ENCODE measurements at places on chromosomes 3 and 15.

DNA sequence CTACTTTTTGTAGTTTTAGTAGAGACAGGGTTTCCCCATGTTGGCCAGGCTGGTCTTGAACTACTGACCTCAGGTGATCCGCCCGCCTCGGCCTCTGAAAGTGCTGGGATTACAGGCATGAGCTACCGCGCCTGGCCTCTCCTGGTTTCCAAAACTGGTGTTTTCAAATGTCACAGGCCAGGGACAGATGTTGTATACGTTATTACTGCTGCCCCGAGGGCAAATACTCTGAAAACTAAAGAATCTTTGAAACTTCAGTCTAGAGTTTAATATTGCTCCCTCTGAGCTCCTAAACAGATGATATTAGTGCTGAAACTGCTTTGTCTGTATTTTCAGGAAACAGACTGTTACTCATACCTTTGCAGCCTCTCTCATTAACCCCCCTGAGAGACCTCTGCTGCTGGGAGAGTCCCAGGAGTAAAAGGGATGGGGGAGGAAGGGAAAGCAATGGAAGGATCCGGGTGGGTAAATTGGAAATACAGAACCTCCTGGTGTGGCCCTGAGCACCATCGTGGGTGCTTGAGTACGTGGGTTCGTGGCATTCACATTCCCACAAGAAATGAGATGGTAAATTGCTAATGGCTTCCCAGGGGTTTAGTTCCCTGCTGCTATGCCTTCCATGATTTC lies 96.3 kb upstream of the IGF1R start:
- DNase-seq, result no peak

GRCh38 chr3:130894986-130895280 lies 1.0 kb downstream of the ATP2C1 start:
- no peak for DNase-seq

DNA sequence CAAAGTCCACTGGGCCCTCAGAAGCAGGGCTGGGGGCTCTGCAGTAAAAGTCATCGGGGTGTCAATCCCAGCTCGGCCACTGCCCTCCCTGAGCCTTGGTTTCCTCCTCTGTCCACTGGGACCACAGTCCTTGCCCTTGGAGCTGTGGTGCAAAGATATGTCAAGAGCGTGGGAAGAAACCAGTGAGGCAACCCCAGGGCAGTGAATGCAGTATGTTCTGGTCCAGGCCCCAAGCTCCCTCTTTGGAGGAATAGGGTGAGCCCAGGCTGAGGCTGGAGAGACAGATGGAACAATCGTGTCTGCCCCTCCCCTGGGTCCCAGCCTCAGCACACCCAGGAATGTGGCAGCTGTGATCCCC lies 779 bp downstream of the GRIP2 start:
- DNase-seq, result no peak

DNA sequence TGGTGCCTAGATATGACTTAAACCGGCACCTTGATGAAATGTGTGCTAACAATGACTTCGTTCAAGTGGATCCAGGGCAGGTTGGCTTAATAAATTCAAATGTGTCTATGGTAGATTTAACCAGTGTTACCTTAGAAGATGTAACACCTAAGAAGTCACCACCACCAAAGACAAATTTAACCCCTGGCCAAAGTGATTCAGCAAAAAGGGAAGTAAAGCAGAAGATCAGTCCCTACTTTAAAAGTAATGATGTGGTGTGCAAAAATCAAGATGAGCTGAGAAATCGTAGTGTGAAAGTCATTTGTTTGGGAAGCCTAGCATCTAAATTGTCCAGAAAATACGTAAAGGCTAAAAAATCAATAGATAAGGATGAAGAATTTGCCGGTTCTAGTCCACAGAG lies 1.1 kb downstream of the FAN1 start:
- DNase-seq, result no peak

DNA sequence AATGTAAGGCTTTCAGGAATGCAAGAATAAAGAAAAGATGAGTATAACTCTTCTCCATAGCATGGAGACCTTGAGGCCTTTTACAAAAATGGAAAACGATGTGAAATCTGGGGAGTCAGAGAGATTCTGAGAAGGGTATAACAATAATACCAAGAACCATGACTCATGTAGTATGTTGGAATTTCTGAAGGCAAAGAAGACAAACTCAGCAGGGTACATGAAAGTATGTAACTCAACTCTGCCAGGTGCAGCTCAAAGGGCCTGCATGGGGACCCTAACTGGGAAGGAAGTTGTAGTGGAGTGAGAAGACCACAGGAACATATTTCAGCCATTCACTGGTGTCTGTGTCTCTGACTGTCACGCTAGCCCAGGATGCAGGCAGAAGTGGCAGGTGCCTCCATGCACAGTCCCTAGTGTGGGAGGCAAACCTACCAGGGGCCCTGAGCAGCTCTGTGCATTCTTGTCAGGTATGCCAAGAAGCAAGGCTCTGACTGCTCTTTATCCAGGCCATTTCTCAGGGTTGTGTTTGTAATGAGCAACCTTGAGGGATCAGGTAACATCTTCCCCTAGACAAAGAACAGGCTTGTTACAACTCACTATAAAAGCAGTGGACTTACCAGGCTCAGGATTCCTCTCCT lies 57.2 kb downstream of the GPR156 start:
- no peak for DNase-seq

GRCh38 chr15:92409006-92409405 lies 15.3 kb downstream of the ST8SIA2 start:
- DNase-seq, result no peak

- no peak for DNase-seq
Observed at GRCh38 chr15:101194546-101195125, 57.2 kb downstream of the CHSY1 start.

DNA sequence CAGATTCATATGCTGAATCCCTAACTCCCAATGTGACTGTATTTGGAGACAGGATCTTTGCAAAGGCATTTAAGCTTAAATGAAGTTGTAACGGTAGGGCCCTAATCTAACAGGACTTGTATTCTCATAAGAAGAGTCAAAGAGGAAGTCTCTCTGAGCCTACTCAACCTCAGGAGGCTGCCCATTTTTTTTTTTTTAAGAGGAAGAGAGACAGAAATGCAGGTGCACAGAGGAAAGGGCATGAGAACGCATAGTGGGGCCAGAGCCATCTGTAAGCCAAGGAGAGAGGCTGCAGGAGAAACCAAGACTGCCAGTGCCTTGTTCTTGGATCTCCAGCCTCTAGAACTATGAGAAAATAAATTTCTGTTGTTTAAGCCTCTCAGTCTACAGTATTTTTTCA lies 28.4 kb downstream of the ZNF860 start:
- no peak for DNase-seq

DNA sequence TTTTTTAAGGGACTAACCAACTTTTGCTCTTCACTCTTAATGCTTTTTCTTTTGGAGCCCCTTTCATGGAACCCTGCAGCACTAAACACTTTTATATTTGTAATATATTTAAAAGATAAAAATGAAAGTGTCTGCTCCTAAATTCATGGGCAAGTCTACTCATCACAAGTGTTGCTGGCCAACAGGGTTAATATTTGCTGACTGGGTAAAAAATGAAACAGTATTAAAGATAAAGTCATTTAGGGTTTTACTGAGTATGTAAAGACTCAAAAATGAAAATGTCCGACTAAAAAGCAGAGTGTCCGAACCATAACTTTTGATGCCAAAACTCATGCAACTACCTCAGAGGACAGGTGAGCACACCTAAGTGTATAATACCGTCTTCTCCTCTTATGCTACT lies 54.0 kb downstream of the MOBP start:
- no peak for DNase-seq

GRCh38 chr15:63255489-63255990 lies 21.9 kb upstream of the APH1B start:
- DNase-seq, result no peak

- no peak for DNase-seq
Observed at GRCh38 chr3:62414786-62415185, 41.4 kb upstream of the FEZF2 start.

- DNase-seq, result no peak
Observed at GRCh38 chr3:67897351-67898336, 243.2 kb upstream of the SUCLG2 start.

DNA sequence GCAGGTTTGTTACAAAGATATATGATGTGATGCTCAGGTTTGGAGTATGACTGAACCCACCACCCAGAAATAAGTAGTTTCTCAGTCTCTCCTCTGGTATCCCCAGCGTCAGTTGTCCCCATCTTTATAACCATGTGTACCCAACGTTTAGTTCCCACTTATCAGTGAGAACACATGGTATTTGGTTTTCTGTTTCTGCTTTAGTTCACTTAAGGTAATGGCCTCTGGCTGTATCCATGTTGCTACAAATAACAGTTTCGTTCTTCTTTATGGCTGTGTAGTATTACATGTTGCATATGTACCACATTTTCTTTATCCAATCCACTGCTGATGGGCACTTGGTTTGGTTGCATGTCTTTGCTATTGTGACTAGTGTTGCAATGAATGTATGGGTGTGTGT lies 132.3 kb downstream of the LMLN start:
- DNase-seq, result no peak

- no peak for DNase-seq
Observed at GRCh38 chr3:78717041-78717440, 1050.8 kb downstream of the ROBO1 start.

DNA sequence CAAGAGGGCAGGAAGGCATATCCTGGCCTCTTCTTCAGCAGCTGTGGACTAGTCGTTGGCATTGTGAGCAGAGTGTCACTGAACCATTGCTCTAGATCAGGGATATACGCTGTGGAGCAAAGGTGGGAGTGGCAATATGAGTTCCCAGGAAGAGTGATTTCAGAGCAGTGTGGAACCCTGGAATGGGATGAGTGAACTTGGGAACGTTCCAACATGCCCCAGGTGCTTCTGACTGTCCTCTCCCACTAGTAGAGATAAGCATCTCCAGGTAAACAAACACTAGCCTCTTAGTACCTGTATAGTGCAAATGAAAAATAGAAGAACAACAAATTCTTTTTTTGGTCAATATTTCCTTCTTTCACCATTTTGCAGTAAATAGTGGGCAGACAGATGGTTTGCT lies 123.6 kb upstream of the VEPH1 start:
- no peak for DNase-seq

DNA sequence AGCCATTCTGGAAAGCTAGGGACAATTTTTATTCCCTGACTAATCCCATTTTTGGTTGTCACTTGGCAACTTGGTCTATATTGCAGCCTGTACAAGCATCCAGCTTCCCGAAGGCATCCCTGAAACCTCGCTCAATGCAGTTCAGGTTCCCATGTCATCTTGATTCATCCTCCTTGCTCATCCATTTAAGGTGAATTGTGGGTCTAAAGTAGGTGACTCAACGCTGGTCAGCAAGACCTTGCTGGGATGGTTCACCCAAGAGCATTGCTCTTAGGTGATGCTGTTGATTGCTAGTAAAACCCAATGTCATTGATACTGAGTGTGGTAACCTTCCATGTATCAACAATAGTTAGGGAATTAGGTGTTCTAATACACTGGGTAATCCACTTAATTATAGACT lies 13.1 kb upstream of the RAB8B start:
- DNase-seq, result no peak

DNA sequence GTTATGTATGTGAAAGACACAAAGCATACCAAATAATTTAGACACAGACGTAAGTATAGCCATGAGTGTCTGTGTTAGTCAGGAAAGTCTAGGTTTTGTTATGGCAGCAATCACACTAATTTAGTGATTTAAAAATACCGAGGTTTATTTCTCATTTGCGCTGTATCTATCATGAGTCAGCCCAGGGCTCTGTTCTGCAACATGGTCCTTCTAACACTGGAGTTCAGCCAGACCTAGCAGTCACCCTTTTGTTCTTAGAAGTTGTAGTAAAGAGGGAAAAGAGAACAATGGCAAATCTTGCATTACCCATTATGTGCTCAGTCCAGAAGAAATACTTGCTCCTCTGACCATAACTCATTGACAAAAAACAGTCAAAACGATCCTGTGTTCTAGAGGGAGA lies 311.5 kb downstream of the NLGN1 start:
- DNase-seq, result no peak

GRCh38 chr3:52655895-52656294 lies 29.8 kb downstream of the PBRM1 start:
- DNase-seq, result no peak

DNA sequence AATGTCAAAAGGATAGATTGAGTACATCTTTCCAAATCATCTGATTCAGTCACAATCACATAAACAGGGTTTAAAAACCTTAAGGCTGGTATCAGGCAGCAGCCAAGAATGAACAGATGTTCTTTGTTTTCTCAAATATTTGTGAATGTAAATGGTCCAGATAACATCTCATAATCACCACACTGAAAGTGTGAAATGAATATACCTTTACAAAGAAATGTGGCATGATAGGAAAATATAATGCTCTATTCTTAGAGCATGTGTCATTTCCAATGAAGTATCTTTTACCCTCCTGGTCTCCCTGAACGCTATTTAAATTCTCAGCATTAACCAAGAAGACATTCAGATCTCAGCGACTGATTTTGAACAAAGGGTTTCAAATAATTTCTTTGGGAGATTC lies 8.8 kb upstream of the ACTC1 start:
- no peak for DNase-seq

- DNase-seq, result no peak
Observed at GRCh38 chr3:179432021-179432420, 19.2 kb downstream of the GNB4 start.

- no peak for DNase-seq
Observed at GRCh38 chr3:19931180-19931692, 2.8 kb downstream of the EFHB start.
